Hypothalamus (tissue), 51 donors: ENCODE measurements at places on chromosomes 7 and 10.

GRCh38 chr7:40560672-40561071 is 425.9 kb downstream of the SUGCT start:
- DNase-seq, result no peak

DNA sequence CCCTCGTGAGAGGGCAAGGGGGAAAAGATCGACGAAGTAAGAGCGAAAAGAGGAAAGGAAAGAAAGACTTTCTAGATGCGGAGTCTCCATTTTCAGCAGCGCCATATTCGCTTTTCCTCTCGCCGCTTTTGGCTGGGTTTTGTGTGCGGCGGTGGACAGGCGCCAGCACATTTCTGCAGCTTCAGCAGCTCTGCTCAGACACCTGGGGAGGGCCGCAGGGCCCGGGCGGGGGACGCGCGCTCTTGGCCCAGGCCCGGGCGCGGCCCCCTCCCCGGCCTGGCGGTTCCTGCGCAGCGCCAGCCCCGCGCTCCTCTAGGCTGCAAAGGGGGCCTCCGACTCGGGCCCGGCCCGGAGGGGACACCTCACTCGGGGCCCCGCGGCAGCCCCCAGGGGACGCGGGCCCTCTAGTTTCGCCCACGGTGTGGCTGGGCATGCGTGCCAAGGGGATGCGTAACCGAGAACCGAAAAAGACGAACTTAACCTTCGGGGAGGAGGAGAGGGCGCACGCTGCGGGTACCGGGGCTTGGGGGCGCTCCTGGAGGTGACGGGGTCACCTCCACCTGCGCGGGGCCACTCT is 34.5 kb upstream of the EBLN1 start:
- peak; percentile 74 for DNase-seq

GRCh38 chr7:44769376-44769775 is 20.7 kb downstream of the ZMIZ2 start:
- DNase-seq, result no peak

DNA sequence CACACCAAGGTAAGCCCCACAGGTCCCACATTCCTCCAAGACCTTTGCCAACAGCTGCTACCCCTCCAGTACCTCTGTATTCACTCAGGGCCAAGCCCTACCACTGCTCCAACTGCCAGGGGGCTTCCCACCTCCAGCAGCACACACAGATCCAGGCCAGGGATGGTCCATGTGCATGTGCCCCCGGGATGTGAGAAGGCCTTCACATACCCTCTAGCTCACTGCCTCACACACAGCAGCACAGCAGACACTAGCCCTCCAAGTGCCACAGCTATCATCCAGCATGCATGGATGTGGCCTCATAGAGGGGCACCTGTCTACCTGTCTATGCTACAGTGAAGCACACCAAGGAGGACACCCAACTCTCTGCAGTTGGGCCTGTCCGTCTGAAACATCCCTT is 488.8 kb downstream of the PLXNA4 start:
- no peak for DNase-seq

DNA sequence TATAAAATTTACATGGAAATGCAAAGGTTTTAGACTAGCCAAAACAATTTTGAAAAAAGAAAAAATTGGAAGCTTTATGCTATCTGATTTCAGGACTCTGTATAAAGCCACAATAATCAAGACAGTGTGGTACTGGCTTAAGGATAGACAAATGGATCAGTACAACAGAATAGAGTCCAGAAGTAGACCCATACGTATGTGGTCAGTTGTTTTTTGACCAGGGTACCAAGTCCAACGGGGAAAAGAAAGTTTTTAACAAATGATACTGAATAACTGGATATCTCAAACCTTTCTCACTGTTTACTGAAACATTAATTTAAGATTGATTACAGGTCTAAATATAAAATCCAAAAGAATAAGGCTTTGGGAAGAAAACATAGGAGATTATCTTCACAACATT is 79.7 kb downstream of the PODXL start:
- DNase-seq, result no peak

GRCh38 chr10:63547628-63548360 is 26.6 kb downstream of the REEP3 start:
- no peak for DNase-seq

DNA sequence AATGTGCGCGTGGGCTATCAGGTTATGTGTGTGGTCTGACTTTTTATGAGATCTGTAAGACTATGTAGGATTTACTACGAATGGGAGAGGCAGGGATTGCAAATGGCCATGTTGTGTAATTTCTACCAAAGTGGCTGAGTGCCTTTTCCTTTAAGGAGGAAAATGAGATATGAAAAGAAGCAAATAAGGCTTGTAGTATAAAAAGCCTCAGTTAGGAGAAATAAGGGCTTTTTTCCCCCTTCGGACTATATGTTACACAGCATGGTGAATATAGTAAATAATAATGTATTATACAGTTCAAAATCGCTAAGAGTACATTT is 447 bp upstream of the GPAM start:
- no peak for DNase-seq

GRCh38 chr7:110786328-110786965 is 304.5 kb upstream of the LRRN3 start:
- no peak for DNase-seq

DNA sequence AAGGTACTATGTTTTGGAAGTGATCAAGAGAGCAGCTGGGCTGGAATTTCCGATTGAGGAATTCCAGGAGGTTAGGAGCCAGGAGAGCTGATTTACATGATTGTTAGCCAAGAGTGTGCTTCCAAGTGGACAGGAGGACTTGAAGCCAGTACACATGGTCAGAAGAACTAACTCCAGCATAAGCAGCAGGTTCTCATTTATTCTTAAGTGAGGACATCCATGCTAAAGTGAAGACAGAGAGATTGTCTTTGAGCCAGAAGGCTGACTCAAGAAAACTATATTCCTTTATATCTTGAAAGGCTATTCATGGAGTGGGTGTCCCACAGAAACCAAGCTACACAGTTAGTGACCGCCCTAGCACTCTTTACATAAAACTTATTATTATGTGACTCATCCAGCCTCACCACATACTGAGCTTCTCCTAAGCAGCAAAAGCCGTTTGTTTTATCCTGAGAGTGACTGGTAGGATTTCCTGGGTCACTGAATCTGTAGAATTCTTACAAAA is 56.7 kb upstream of the SEMA3A start:
- no peak for DNase-seq

- no peak for DNase-seq
Measured at GRCh38 chr7:40723829-40724228, 589.0 kb downstream of the SUGCT start.

GRCh38 chr7:23164846-23165245 is 17.0 kb upstream of the NUP42 start:
- no peak for DNase-seq

DNA sequence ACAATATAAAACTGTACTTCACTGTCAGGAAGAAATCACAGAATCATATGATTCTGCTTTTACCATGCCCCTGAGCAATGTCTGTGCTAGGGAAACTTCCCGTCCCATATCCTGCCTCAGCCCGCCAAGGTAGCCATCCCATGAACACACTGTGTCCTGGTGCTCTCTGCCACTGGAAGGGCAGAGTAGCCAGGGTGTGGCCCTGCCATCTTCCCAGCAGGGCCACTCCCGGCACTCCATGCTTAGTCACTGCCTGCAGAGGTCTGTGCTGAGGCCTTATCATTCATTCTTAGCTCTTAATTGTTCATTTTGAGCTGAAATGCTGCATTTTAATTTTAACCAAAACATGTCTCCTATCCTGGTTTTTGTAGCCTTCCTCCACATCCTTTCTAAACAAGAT is 31.8 kb downstream of the AP3M1 start:
- no peak for DNase-seq

- DNase-seq, result no peak
Measured at GRCh38 chr10:855671-856070, 75.8 kb downstream of the LARP4B start.

GRCh38 chr10:173741-174140 is 38.5 kb downstream of the ZMYND11 start:
- DNase-seq, result no peak

- DNase-seq, result no peak
Measured at GRCh38 chr10:122018951-122019413, 30.0 kb downstream of the TACC2 start.

DNA sequence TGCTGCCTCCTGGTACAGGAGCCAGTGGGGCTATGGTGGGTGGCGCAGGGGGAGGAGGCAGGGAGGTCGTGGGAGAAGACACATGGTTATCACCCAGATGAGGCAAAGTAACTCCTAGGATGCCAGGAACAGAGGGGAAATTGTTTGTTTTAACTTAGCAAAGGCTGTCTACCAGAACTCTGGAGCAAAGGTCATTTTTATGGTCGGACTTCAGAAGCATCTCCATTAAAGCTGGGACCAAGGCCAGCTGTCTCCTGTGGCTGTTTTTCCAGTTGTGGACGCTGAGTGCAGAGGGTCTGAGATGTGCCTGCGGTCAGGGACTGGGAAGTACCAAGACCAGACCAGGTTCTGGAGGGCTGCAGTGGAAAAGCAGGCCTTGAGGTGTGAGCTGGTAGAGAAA is 525.9 kb upstream of the FOXK1 start:
- DNase-seq, result no peak

DNA sequence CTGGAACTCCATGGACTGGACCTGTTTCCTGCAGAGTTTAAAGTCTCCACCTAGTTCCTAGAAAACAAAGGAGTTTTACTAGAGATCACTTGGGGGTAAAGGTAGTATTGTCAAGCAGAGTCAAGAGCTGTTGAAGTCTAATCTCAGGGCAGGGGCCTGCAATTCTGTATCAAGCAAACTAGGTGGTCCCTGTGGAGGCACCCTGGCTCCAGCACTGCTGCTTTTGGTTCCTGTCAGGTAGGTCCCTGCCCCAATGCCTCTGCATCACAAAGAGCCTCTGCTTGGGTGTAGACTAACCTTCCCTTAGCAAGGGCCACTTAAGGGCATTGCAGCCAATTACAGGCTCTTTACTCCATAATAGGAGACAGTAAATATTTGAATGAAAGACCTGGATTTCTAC is 22.5 kb downstream of the ZSCAN25 start:
- DNase-seq, result no peak

DNA sequence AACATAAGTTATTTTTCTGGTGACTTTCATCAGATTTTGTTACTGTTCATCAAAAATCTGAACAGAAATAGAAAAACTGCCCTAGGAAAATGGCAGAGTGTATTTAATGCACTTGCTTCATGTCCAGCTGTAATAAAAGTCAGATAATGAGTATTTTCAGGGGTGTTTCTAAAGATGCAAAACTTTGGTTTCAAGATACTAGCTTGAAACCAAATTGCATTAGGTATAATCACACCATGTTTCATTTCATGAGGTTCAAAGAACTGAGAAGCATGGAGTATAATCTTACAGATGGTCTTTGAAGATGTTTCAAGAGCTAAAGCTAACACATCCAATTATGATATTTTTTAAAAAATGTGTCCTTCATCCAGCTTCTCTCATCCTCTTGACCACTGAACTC is 128.9 kb downstream of the NRCAM start:
- DNase-seq, result no peak

DNA sequence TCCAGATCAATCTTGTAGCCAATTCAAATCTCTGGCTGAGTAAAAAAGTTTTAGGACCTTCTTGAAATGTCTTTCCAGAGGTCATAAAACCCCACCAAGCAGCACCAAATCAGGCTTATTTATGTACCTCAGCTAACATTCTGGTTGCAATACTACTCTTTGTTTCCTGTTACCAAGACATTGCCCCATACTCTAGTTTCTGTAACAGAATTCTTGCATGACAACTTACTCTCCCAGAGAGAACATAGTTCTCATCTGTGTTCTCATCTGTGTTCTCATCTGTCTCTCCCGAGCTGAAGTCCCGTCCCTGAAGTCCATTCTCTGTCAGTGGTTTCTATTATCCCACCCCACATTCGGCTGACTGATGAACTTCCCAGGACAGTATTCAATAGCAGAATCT is 1285.1 kb downstream of the XPNPEP1 start:
- DNase-seq, result no peak

DNA sequence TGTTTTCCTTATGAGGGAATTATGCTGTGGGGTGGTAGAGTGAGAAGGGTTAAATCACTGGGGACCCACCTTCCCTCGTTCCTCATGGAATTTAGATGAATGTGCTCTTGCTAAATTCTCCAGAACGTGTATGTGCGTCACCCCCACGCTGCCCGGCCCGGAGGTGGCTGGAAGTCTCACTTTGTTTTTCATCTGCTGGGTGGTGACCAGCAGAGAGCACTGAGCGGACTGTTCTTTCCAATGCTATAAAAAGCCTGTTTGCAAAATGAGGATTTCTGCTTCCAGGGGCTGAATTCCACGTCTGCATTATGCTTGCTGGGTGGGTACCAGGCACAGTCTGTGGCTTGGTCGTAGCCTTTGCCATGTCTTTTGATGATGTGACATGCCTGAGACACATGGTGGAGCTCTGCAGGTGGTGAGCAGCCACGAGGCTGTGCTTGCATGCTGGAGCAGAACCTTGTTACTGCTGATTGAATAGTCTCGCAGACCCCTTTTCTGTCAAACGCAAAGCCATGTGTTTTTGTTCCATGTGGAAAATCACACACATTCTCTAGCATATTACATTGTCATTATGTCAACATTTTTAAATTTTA is 31.9 kb upstream of the INSYN2A start:
- no peak for DNase-seq

DNA sequence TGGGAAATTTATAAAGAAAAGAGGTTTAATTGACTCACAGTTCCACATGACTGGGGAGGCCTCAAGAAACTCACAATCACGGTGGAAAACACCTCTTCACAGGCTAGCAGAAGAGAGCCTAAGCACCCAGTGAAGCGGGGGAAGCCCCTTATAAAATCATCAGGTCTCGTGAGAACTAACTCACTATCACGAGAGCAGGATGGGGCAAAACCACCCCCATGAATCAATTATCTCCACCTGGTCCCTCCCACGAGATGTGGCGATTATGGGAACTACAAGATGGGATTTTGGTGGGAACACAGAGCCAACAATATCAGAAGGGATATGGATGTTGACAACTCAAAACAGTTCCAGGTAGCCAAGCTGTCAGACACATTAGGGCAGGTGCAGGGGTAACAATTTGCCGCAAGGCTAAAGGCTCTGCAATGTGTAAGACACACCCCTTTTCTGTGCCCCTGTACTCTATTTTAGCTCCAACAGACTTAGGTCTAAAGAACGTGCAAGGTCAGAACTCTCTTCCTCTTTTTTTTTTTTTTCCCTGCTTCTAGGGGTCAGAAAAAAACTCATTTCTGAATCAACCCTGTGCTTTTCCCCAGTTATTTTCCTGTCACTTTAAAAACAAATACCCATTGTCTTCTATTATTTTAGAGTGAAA is 30.7 kb upstream of the RBM20 start:
- DNase-seq, result no peak

- DNase-seq, result no peak
Measured at GRCh38 chr7:137642472-137642871, 204.3 kb downstream of the DGKI start.

DNA sequence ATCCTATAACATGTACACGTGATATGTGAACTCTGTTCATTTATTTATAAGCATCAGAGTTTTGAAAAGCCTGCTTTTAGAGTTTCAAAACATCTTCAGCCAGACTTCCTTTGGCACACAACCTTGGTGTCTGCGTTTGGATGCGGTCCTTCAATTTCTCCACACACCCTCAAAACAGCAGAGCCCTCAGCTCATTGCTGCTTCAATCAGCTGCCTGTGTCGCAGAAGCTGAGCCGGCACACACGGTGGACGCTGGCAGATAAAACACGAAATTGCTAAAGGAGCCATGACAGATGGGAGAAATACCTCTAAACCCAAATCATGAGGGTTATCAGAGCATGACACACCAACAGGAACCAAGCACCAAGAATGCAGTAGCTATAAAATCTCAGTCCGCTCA is 396.4 kb upstream of the AKR1E2 start:
- DNase-seq, result no peak

GRCh38 chr7:55427800-55428199 is 62.7 kb downstream of the LANCL2 start:
- no peak for DNase-seq

- no peak for DNase-seq
Measured at GRCh38 chr10:1398626-1399410, 338.5 kb downstream of the ADARB2 start.

- DNase-seq, result no peak
Measured at GRCh38 chr10:1488970-1489548, 248.3 kb downstream of the ADARB2 start.
